ENCODE measurements at places on chromosomes 5 and 9.

- no peak for DNase-seq
These were observed 134.9 kb upstream of the ADCY2 start for GRCh38 chr5:7261049-7261448.

DNA sequence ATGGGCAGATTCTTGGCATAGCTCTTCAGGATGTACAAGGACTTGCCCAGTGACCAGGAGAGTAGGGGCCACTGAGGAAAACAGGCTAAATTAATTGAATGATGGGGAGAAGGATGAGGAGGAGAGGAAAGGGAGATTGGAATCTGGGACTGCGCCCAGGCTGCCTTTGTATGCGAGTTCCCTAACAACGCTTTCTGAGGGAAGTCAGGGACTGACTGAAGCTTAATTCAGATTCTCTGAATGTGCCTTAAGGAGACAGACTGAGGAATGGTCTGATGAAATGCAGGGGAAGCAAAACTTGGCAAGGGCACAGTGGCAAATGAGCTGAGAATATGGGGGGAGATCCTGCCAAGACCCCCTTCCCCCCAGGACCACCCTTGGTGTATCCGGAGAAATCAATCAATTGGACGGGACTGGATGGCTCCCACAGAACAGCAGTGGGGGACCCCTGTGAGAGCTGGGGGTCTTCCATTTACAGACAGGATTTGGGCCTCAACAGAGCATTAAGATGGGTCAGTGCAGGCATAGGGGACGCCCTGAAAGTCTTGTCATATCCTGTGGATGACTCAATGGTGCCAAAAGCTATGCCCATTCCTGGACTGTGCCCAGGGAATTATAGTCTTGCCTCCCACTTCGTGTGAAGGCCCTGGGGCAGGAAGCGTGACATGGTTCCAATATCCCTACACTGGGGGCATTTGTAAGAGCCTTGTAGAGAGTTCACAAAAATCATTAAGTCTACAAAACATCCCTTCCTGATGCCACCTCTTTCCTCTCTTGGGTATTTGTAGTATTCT lies 215.5 kb upstream of the TNC start:
- no peak for DNase-seq

- DNase-seq, result peak; percentile 81
These were observed 89.5 kb upstream of the TTC23L start for GRCh38 chr5:34749431-34749873.

DNA sequence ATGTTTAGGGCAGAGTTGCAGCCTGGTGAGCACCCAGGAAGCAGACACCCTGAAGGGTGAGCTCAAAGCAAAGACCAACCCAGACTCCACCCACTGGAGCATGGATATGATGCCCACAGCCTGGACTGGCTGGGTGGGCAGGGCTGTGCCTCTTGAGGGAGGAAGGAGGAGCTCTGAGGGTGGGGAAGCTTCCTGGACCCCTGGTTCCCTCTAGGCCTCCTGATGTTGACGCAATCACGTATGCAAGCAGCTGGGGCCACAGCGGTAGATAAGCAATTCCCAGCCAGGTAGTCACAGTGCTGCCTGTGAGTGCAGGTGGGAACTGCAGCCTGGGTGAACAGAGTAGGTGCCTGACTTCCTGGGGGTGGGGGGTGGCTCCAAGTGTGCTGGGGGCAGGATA lies 271.5 kb downstream of the CDK5RAP2 start:
- no peak for DNase-seq

DNA sequence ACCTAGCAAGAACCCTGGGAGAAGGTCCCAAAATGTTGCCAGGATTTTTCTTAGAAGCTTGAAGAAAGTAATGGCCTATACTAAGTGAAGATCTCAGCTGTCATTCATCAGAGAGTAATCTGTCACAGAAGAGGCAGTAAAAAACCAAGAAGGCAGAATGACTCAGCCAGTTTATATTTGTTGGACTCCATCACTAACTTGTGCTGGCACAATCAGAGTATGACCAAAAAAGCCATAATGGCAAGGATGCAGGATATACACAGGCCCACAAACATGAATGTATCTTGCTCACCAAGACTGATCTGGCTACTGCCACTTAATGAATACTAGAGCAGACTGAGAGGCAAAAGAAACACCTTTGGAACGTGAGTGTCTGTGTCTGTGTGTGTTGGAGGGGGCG lies 104.0 kb upstream of the POU5F2 start:
- DNase-seq, result no peak

DNA sequence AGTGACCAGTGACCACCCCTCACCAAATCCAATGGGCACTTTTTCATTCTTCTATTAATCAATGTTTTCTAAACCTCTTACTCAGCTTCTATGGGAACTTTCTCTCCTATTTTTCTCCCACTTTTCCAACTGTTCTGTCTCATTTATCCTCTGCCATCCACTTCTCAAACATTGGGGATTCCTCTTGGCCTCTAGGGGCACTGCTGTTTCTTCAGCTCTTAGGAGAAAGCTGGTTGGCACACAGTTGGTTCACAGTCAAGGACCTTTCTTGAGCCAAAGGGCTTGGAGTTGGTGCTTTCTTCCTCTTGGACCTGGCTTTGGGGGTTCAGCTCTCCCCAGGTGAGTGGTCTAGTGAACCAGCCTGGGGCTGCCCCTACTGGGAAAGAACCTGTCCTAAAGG lies 112.2 kb upstream of the LHFPL2 start:
- no peak for DNase-seq

GRCh38 chr9:21060919-21061561 lies 16.7 kb downstream of the IFNB1 start:
- no peak for DNase-seq

- DNase-seq, result no peak
These were observed 515.1 kb upstream of the TNC start for GRCh38 chr9:115633104-115633503.

GRCh38 chr5:68848091-68848490 lies 245.7 kb upstream of the SLC30A5 start:
- DNase-seq, result no peak

DNA sequence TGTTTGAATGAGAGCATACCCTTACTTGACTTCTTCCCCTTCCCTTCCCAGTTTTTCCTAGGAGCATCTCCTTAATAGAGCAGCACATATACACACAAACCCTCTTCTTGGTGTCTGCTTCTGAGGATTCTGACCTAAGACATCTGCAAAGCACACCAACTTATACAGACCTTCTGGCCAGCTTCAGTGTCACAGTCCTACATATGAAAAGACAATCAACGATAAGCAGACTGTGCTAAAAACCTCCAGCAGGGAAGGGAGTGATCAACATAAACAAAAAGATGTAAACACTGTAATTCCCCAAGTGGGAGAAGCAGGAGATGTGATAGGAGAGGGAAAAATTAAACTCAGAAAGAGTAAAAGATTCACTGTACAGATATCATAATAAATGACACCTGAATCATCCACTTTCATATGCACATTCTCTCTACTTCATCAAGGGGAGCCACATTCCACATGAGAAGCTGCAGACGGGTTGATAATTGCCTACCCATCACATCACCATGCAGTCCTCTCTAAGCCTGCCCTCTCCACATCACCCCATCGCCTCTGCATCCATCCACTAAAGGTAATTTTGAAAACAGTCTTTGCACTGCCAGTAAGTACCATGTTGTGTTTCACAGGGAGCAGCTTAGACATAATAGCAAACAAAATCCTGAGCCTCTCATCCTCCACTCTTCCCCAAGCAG lies 13.0 kb downstream of the APBA1 start:
- DNase-seq, result no peak

DNA sequence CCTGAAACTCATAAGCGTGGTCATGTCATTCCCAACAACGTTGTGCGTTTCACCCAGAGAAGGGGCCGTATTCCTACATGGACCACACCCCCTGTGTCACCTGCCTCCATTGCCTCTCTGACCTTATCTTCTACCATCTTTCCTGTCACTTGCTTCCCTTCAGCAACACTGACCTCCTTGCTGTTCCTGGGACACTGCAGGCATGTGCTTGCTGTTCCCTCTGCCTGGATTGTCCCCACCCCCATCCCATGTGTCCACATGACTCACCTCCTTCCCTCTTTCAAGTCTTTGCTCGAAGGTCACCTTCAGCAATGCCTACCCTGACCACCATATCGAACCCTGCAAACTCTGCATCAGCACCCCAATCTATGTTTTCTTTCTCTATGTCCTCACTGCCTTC lies 133.2 kb upstream of the ZNF618 start:
- DNase-seq, result no peak
